Body of pancreas (tissue), 4 donors: ENCODE measurements at places on chromosomes 12 and 14. TPM values are rescaled to one million over a fixed set of nuclear protein-coding genes. Genes with fewer than 3 reads are reported as not detected.

DNA sequence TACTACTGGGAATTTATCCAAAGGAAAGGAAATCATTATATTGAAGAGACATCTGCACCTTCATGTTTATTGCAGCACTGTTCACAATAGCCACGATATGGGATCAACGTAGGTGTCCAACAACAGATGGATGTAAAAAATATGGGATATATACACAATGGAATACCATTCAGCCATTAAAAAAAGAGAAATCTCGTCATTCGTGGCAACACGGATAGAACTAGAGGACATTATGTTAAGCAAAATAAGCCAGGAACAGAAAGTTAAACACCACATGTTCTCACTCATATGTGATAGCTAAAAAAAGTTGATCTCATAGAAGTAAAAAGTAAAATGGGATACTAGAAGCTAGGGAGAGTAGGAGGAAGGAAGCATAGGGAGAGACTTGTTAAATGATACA is 82.9 kb upstream of the CLMN start:
- no peaks in the 10 kb centered on the region for H3K4me1 ChIP-seq
- H3K36me3 ChIP-seq: no peaks in the 10 kb centered on the region
- H3K27me3 ChIP-seq: no peaks in the 10 kb centered on the region
- DNase-seq: no peak
- no peak overlapping the region for H3K4me3 ChIP-seq

GRCh38 chr14:45807178-45807899 is 554.3 kb upstream of the MIS18BP1 start:
- DNase-seq: no peak
- no peaks in the 10 kb centered on the region for H3K27me3 ChIP-seq
- no peaks in the 10 kb centered on the region for H3K36me3 ChIP-seq

GRCh38 chr14:101449114-101449513 is 112.2 kb upstream of the DIO3 start:
- no peaks in the 10 kb centered on the region for H3K4me1 ChIP-seq
- DNase-seq: no peak
- H3K27me3 ChIP-seq: no peaks in the 10 kb centered on the region
- H3K27ac ChIP-seq: no peak overlapping the region

- no peak overlapping the region for H3K27ac ChIP-seq
- no peaks in the 10 kb centered on the region for H3K4me1 ChIP-seq
- H3K27me3 ChIP-seq: no peaks in the 10 kb centered on the region
- no peak overlapping the region for H3K4me3 ChIP-seq
- DNase-seq: no peak
These were observed 251.9 kb downstream of the TMEM132D start for GRCh38 chr12:129651951-129652350.

GRCh38 chr12:131189781-131190180 is 236.1 kb downstream of the ADGRD1 start:
- no peaks in the 10 kb centered on the region for H3K27me3 ChIP-seq
- H3K36me3 ChIP-seq: no peaks in the 10 kb centered on the region
- H3K4me1 ChIP-seq: no peaks in the 10 kb centered on the region

- DNase-seq: no peak
- no peaks in the 10 kb centered on the region for H3K36me3 ChIP-seq
- H3K4me1 ChIP-seq: peaks cover 14% of the 10 kb centered on the region
These were observed 4.5 kb upstream of the ABHD4 start for GRCh38 chr14:22593601-22594000.

RNASE1 gene
- 772 TPM for total RNA-seq

SUOX gene
- total RNA-seq: 10.6 TPM

CTSG gene
- total RNA-seq: not detected

SMOC1 gene
- total RNA-seq: 14.0 TPM
